NCI-H1694 treated with DMSO at 0.1 percent for 48 hours (cell line): ENCODE measurements at places on chromosomes 4 and X.

DNA sequence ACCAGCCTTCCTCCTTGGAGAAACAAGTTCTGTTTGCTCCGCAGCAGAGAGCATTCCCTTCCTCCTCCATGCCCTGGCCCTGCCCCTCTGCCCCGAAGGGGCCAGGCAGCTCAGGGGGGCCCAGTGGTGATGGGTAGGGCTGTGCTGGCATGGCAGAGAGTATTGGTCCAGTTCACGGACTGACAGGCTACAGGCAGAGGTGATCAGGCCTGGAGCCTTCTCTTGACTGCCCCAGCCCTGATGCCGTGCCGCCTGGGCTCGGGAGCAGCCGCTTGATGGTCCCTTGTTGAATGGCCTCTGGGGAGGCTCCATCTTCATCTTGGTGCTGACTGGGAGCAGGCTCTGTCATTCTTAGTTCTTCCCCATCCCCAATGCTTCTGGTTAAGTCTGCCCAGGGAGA lies 9.6 kb downstream of the NLGN3 start:
- no peak for DNase-seq

GRCh38 chr4:57078685-57079521 lies 31.3 kb downstream of the IGFBP7 start:
- no peak for DNase-seq

GRCh38 chr4:6772223-6772928 lies 10.2 kb upstream of the KIAA0232 start:
- peak; percentile 18 for DNase-seq

DNA sequence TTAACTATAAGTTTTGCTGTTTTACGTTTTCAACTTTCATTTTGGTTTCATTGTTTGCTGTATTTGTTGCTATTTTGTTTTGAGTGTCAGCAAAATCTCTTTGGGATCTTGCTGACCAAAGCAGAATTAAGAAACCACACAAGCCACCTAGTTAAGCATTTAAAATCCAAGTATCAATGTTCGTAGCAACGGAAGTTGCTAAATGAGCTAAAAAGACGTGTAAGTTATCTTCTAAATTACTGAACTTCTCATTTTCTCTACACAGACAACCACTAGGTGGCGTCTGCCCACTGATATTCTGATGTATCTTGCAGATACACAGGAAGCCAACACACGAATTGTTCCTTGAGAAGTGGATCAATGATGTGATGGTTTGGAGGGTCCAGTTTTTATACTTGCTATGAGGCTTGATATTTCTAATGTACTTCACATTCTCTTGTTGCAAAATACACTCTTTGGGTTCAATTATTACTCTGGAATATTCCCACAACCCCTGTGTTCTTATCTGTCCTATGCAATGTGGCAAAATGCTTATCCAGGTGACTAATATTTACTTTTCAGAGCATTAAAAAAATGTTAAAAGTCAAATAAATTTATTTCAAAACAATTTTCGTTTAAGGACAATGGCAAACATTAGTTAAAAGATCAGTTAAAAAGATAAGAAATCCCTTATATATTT lies 250.5 kb downstream of the TECRL start:
- DNase-seq, result peak; percentile 62

DNA sequence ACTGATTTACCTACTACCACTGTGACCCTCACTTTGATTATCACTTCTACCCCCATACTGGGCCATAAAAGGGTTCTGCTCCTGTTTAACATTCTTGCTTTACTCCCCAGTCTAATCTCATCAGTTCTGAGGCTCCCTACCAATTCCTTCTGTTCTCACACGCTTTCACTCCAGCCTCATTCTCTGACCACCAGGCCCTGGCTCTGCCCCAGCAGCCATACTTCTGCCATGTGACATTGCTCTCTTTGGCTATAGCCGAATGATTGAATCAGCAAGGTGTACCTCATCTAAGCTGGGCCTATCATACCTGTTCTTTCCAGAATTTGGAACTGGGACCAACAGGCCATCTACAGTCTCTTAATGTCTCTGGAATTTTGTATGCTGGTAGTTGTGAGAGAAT lies 14.4 kb upstream of the ELF2 start:
- no peak for DNase-seq

GRCh38 chr4:69793732-69794131 lies 33.3 kb upstream of the SULT1B1 start:
- no peak for DNase-seq

GRCh38 chr4:56184214-56184613 lies 203.1 kb downstream of the AASDH start:
- no peak for DNase-seq

GRCh38 chr4:139907001-139907809 lies 241.6 kb downstream of the MGST2 start:
- no peak for DNase-seq

- DNase-seq, result no peak
Measured at GRCh38 chr4:37890801-37891259, at the start of gene TBC1D1. Gene TBC1D1, plus strand, starts transcription at chr4:37891084. Its CDS starts 11,012 bp downstream, at chr4:37902096.

DNA sequence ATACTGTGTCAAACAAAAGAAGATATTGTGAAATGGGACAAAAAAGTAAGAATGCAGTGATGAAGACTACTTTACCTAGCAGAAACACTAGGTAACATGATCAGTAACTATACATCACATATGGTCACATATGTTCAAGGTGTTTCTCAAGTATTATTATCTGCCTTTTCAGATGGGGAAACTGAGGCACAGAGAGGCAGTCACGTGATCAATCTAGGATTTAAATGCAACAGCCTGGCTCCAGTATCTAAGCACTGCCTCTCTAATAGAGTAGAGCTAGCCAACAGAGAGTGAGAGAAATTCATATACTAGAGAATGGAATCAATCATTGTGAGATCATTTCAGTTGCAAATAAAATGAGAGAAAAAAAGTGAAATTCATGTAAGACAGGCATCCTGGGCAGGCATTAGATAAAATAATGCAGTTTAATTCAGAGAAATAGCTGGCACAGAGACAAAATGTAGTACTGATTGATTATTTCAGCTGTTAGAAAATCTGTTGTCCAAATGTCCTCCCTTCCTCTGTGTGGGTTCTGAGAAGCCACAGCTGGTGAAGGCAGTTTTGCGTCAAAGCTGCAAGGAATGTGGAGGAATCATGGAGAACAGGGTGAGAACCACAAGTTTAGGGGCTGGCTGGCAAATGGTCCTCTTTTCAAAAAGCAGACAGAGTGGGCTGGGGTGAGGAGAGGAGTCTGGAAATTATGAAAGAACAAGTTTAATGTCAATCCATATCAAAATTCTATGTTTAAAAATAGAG lies 26.0 kb downstream of the SMIM43 start:
- DNase-seq, result no peak

- no peak for DNase-seq
Measured at GRCh38 chrX:10110984-10111363, 45.8 kb upstream of the CLCN4 start.

- no peak for DNase-seq
Measured at GRCh38 chrX:154548028-154548316, 552 bp downstream of the IKBKG start.

- DNase-seq, result no peak
Measured at GRCh38 chr4:13461191-13461905, 22.8 kb downstream of the RAB28 start.

DNA sequence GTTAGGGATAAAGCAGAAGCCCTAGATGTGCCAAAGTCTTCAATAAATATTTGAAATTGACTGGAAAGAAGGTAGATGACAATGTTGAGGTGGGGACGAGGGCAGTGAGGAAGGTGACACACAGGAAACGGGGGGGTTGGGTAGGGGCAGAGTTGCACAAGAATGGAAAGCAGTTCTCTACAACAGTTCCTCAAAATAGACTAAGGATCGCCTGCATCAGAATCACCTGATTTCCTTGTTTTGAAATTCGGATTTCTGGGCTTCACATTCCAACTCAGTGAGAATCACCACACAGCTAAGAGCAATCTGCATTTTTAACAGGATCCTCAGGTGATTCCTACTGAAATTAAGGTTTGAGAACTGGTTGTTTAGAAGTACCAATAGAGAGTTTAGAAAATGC lies 70.6 kb downstream of the ARFIP1 start:
- no peak for DNase-seq

DNA sequence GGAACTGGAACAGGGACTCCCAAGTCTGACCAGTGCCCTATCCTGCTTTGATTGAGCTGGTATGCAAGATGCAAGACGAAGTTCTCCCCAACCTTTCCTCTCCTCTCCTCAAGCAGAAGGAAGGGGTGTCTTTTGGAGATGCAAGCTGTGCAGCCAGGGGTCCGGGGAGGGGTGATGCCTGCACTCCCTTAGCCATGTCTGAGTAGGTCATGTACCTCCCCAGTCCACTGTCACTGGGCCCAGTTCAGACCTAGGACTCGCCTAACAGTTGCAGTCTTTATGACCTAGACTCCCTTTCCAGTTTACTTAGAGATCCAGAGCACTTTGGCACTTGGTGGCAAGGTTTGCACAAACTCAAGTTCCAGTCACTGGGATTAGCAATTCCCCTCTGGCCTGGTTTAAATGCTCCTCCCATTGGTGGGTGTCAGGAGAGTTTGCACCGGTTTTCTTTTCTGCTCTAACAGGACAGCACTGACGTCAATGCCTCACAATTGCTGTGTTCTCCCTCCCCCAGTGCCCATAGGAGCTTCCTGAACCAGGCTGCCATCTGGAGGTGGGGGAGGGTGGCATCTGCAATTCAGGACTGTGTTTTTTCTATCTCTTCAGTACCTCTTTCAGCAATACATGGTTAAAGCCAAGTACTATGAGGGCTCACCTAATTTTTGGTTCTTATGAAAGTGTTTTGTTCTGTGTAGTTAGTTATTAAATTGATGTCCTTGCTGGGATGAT lies 782.2 kb downstream of the ARAP2 start:
- no peak for DNase-seq

- DNase-seq, result no peak
Measured at GRCh38 chr4:2363951-2364653, 54.3 kb downstream of the ZFYVE28 start.

- DNase-seq, result no peak
Measured at GRCh38 chr4:139961344-139961946, 192.5 kb downstream of the MAML3 start.

DNA sequence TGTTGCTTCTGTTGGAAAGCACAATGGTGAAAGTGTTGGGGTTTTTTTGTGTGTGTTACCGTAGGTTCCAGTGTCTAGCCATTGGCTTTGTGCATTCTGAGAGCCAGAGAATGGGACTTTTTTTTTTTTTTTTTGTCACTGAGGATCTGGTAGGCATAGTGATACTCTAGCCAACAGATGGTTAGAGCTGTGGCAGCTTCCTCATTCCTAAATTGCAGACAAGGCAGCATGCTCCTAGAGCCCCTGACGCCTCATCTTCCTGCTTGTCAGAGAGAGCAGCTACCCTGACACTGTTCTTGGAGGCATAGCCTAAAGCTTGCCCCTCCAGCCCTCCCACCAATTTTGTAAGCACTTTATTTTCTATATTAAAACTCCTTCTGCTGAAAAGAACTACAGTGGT lies 27.0 kb downstream of the ARHGEF9 start:
- no peak for DNase-seq

GRCh38 chrX:110665223-110666002 lies 130.2 kb downstream of the CHRDL1 start:
- DNase-seq, result peak; percentile 0

GRCh38 chr4:80812145-80812544 lies 218.4 kb upstream of the BMP3 start:
- DNase-seq, result no peak

GRCh38 chr4:6063684-6064083 lies 45.5 kb upstream of the C4orf50 start:
- DNase-seq, result no peak

- no peak for DNase-seq
Measured at GRCh38 chr4:124684301-124684700, 28.2 kb downstream of the ANKRD50 start.

DNA sequence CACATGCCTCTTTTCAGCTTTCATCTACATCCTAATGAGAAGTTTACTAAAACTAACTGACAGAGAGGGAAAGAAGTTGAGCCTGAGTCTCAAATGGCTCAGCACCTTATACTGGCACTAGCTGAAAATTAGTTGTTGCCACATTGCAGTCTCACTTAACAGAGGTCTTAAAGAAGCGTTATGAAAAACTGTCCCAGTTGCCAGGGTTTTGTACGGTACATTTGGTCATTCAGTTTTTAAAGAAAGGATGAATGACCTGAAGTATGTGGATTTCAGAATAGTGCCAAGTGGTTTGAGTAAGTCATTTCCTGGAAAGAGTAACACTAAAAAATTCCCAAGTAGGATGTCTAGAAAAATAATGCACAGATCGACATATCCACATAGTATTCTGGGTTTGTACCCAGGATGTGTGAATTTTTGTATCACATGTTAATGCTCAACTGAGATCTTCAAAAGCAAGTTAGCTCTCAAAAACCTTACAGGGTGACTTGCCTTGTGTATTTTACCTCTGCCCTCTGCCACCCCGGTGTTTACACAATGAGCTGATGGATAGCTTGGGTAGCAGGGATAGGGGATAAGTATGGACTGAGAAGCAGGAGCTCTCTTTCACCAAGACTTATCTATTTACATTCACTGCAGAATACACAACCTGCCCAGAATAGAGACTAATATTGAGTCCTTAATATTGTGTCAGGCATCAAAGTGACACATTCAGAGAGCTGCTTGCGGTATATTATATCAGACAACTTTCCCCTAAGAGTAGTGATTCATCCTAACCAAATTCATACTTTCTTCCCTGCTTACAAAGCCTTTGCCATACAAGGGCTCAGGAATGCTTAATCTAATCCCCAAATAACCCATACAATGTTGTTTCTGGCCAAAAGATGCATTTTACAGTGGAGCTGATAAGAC lies 1075.7 kb upstream of the PABPC4L start:
- no peak for DNase-seq

- DNase-seq, result no peak
Measured at GRCh38 chrX:21509912-21510311, 135.7 kb downstream of the CNKSR2 start.

- no peak for DNase-seq
Measured at GRCh38 chrX:79259073-79259689, 108.0 kb downstream of the ITM2A start.

DNA sequence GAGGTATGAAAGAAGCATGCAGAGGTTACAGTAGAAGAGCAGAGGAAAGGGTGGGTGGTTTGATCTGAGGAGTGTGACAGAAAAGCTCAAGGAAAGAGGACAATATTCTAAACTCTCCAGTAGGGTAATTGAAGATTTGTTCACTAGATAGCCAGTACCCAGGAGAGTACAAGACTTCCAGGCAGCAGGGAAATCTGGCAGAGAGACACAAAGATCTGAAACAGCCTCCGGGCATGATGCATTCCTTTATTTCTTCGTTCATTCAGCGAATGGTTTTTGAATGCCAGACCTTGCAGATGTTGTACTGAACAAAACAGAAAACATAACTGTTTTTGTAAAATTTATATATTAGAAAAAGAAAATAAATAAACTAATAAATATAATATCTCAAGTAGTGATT lies 766.6 kb downstream of the FAT4 start:
- no peak for DNase-seq

DNA sequence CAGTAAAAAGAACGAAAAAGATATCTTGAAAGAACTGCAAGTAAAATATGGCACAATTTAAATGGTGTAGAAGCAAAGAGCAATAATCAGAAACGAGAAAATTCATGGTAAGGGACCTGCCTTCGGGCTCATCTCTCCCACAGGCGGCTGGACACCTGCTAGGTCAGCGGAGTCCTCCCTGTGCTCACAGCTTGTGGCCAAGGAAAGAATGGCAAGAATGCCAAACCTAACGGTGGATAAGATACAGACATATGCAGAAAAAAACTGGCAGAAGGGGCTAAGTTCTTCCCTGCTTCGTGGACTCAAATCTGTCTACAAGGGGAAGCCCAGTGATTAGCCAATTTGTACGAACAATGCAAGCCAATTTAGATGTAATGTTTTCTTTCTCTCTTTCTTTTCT lies 152.1 kb upstream of the VCX start:
- no peak for DNase-seq

- no peak for DNase-seq
Measured at GRCh38 chrX:56804867-56805266, 75.8 kb downstream of the NBDY start.
